ENCODE measurements at places on chromosomes 4 and X.

DNA sequence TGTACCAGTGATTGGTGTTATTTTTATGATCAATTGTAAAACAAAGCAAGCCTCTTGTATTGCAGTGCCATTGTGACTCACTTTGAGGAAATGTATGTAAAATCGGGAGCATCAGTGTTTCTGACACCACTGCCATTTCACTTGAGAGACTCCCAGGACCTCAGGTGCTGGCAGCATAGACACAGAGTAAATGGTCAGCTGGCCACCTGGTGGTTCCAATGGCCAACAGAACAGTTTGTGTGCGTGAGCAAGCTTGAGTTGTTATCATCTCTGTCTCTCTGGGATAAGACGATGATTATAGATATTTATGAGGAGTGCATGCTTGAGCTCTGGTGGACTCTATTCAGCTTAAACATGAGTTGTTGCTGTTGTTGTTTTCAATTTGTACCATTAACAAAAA lies 356.6 kb downstream of the GUCY2F start:
- no peak for DNase-seq

GRCh38 chrX:115030625-115031024 lies 13.2 kb upstream of the IL13RA2 start:
- DNase-seq = no peak

- no peak for DNase-seq
Observed at GRCh38 chr4:73456177-73457022, 20.4 kb downstream of the AFP start.

DNA sequence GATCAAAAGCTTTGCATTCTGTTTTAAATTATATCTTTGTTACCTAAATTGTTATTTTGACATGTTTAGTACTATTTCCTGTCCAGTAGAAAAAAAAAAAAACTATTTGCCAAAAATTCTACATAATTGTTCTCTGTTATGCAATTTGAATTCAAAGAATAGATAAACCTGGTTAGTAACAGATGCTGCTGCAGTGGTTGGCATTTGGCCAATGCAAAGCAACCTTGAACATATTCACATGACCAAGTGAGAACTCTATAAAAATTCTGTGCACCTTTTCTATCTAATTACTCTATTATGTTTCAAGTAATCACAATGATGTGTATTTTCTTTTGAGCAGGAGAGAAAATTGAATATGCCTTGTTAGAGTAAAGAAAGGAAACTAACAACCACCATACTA lies 1473.4 kb downstream of the RPA4 start:
- DNase-seq = no peak

DNA sequence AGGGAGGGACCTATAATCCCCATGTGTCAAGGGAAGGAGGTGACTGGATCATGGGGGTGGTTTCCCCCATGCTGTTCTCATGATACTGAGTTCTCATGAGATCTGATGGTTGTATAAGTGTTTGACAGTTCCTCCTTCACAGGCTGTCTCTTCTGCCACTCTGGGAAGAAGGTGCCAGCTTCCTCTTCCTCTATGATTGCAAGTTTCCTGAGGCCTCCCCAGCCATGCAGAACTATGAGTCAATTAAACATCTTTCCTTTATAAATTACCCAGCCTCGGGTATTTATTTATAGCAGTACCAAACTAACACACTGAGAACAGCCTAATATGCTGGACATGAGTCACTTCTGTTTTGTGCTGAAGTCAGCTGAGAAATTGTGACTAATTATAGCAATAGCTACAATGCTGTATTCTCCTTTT lies 656.9 kb upstream of the CPEB2 start:
- DNase-seq = peak; percentile 0

DNA sequence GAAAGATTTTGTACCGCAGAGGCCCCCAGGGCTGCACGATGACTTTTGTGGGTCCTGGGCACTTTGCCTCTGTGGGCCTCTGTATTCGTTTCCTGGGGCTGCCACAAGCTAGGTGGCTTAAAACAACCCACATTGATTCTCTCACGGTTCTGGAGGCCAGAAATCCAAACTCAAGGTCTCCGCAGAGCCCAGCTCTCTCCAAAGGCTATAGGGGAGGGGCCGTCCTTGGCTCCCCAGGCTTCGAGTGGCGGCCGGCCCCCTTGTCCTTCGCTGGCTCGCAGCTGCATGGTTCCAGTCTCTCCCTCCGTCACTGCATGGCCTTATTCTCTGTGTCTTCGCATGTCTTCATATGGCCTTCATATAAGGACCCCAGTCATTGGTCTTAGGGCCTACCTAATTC lies 241.2 kb downstream of the EVC2 start:
- DNase-seq = no peak

DNA sequence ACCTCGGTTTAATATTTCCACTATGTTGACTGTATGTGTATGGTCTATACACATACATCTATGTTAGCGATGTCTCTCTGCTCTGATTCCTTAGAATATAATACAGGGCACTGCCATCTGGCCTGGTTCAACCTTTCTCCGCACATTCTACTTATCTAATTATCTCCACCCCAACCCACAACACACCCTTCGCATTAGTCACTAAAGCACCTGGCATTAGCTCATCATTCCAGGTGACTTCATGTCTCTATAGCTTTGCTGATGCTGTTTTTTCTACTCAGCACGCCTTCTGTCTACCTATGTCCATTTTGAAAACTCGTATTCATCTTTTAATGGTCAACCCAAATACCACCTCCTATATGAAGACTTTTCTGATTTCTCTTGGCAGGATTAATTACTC lies 425.2 kb upstream of the RASGEF1B start:
- no peak for DNase-seq

DNA sequence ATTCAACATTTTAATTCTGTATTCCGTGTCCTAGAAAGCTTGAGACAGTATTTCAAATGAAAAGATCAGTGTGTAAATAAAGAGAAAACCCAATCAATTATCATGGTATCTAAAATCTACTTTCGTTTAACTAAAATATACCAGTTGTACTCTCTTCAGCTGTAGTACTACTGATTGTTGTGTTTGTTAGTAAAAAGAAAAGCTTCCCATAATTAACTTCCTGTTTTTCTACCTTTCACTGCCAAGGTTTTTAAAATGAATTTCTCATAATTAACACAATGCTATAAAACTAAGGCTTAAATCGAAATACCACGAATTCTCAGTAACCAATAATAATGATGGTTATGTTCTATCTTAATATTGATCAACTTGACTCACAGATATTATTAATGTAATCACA lies 37.4 kb downstream of the PPP3CA start:
- no peak for DNase-seq

- DNase-seq = no peak
Observed at GRCh38 chrX:88355252-88355651, 391.8 kb upstream of the CPXCR1 start.

DNA sequence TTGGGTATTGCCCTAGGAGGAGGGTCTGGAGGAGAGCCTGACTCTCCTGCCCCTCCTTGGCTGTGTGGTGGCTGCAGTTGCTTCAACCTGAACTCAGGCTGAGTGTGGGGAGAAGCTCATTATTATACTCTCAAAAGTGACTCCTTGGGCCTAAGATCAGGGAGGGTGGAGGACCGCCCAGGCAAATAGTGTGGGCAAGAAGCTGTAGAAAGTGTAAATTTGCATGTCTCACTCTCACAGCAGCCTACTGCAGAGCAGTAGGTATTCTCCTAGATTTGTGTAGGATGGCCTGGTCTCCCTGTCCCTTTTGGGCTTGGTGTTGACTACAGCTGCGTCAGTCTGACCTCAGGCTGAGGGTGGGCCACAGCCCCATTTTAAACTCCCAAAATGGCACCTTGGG lies 156.1 kb downstream of the ZNF330 start:
- DNase-seq = no peak

GRCh38 chr4:22551550-22551949 lies 35.7 kb upstream of the ADGRA3 start:
- no peak for DNase-seq

- no peak for DNase-seq
Observed at GRCh38 chrX:9280831-9281230, 184.0 kb upstream of the TBL1X start.

GRCh38 chr4:44668526-44668925 lies 9.7 kb upstream of the GUF1 start:
- DNase-seq = no peak

DNA sequence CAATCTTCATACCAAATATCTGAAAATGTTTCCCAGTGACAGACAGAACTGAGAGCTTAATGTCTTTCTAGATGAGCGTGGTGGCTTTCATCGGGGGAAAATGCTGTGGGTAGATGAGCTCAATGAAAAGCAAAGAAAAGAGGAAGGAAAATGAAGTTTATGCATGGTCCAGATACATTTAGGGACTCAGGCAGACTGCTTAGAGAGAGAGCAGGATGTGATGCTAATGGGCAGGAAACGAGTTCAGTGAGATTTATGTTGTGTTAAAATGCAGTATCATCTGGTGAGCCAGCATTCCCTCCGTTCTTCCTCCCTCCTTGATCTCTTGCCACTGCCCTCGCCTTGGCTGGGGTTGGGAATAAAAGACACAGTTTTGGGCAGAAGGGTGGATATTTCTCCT lies 229.2 kb downstream of the GBA3 start:
- no peak for DNase-seq

DNA sequence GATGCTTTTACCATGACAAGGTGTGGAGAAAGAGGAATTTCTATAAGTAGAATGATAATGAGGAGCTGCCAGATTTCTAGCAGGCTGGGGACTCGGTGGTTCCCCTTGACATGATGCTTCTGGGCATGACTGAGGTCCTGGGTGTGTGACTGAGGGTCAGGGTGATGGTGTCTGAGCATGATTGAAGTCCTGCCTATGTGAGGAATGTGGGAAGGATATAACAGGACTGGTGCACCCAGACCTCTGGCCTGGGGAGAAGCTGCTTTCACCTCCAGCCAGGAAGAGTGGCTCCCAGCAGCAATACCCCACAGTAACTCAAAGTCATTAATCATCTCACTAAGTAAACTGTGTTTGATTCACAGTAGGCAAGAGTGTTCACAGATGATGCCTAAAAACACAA lies 17.4 kb downstream of the SORBS2 start:
- DNase-seq = no peak

DNA sequence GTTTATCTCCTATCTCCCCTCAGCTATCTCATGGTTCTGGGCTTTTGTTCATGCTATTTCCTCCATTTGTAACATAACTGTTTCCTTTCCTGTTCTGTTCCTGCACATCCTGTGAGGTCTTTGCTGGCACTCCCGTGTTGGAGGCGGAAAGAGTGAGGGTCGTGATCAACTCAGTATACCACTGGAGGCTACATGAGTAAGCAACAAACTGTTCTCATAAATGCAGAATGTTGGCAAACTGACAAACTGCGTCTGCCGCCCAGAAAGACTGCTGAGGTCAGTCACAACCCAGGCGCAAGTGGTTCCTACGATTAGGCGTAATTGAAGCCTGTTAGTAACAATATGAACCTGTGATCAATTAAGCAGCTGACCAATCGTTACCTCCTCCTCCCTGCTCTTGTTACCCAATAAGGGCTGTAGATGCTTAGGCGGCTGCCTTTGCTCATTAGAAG lies 48.8 kb downstream of the C4orf33 start:
- no peak for DNase-seq

DNA sequence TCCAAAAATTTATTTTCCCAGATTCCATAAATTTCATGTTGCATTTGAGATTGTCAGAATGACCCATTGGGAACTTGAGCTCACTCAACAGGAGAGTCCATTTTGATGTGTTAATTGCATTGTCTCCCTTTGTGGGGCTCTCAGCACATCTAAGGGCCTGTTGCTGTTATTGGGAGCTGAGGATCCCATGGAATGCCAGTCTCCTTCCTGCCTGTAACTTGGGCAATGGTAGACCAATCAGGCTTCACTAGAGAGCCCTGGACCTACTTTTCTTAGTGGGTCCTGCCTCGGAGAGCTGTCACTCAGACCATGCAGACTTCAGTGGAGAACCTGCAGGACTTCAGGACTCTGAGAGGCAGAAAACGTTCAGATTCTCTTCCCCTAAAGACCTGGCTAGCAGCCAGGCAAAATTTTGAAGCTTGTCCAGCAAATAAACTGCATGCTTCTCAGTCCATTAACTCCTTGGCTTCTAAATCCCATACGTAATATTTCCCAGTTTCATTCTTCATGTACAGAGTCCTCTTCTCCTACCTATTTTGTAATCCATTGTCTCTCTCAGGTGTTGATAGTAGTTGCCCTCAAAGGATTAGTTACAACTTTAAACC lies 25.1 kb downstream of the OCRL start:
- no peak for DNase-seq

DNA sequence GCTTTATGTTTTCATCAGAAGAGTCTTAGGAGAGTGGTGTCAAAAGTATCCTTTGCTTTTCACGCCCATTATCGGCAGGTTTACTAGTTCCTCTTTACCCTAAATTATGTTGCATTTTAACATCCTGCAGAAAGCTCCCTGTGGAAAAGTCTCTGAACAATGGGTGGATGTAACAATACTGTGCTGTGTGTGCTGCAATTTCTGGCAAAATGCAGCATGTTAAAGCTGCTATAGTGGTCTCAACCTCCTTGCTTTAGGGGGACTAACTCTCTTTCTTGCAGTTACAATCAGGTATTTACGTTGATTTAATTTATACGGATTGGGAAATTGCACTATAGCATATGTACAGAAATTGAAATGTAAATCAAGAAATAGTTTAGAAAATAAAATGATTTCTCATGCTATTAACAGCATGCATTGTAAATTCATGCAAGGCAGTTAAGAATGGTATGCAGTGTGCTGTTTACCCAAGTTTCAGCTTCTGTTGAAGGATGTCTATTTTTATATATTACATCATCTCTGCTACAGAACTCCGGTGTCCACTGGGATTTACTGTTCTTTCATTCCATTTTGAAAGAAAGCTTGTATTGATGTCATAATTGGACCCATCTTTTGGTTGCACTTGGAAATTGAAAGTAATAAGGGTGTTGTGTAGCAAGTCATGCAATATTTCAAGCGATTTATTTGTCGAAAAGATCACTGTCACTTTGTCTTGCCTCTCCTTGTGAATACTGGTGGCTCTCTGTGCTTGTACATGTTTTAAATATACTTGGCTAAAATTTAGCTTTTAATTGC lies 145.7 kb downstream of the RAPGEF2 start:
- DNase-seq = no peak

GRCh38 chr4:19971829-19972228 lies 279.9 kb upstream of the SLIT2 start:
- no peak for DNase-seq

DNA sequence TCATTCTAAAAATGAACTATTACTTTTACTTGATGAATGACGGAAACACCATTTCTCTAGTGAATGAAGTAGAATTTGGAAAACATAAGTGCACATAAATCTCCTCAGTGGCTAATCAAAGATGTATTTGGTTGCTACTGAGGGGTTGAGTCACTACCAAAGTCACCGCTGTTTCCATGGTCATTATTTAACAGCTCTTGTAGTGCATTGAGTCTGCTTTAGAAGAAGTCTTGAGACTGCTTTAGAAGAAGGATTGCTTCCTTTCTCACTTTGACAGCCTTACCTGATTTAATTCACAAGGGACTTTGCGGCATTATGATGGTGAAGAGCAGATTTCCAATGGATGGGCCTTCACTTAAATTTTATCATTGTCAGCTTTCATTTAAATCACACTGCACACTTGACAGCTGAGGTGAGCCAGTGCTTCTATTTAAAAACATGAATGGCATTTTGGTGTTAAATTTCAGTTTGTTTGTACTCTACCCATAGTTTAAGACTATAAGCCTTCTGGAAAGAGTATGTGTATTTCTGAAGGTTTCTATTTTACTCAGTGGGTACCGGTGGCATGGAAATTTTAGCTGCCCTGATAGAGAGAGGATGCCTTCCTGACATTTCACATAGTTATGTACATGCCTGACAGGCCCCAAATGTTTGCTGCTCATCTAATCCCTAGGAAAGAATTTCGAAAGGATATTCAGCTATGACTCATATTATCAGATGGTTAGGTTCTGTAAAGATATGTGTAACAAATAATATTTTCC lies 9.5 kb downstream of the ASB5 start:
- no peak for DNase-seq
